Cardiac muscle cell (in vitro differentiated cells and primary cell): ENCODE measurements at places on chromosomes 4 and X. TPM values are rescaled to one million over a fixed set of nuclear protein-coding genes. Genes with fewer than 3 reads are reported as not detected.

The TLL1 gene
- total RNA-seq: 0.04 and 0.06 TPM in 2 replicates

The SORBS2 gene
- 318 and 453 TPM in 2 replicates for total RNA-seq

The PHOX2B gene
- not detected in 2 replicates for total RNA-seq

The ATP8A1 gene
- total RNA-seq: 21.1 and 22.7 TPM in 2 replicates

The RRH gene
- total RNA-seq: not detected in 2 replicates

The DUSP21 gene
- total RNA-seq: not detected in 2 replicates

- peak overlapping the region; percentile 31 for H3K4me3 ChIP-seq
- H3K36me3 ChIP-seq: no peaks in the 10 kb centered on the region
- H3K27ac ChIP-seq: peak overlapping the region; percentile 87
- no peaks in the 10 kb centered on the region for H3K27me3 ChIP-seq
- DNase-seq: peak; percentile 67
Measured at GRCh38 chr4:8435656-8436121, 4.8 kb downstream of the ACOX3 start.

DNA sequence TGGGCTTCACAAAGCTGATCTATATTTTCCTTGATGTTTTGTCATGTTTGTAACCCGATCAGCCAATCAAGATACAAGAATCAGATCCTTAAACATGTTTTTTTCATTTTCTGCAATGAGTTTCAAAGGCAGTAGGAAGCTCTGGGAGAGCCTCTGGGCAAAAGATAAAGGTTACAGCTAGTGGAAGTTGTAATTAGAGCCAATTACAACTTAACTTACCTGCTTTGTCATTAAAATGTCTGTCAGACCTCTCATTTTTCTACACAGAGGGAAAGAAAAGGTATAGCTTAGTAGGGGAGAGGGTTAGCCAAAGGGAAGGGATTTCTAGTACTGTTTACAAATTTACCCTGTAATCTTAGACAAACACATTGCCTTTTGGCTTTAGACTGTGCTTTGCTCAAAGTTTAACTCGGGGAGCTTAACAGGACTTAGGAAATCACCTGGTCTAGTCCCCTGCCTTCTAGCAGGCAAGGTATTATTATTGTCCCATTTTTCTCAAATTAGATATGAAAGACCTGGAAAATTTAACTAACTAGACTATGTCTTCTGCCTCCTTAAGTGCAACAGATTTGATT lies 55.8 kb downstream of the FGF16 start:
- H3K36me3 ChIP-seq: peaks cover 8% of the 10 kb centered on the region
- no peaks in the 10 kb centered on the region for H3K27me3 ChIP-seq
- H3K4me1 ChIP-seq: no peaks in the 10 kb centered on the region
- H3K4me3 ChIP-seq: no peak overlapping the region

DNA sequence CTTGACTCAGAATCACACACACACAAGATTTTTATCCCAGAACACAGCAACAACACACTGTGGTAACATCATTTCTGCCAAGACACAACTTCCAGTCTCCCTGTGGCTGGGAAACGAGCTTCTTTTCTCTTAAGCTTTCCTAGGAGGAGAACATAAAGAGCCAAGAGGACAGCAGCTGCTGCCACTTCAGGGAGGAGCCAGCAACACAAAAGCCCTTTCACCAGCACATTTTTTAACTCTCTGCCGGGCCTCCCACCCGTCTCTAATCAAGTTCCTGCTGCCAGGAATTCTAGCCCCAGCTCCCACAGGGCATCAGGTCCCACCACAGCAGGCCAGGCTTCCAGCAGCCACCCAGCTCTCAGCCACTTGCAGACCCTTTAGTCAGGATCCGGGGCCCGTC lies 22.4 kb downstream of the FAT1 start:
- H3K27ac ChIP-seq: peak overlapping the region; percentile 87
- H3K4me1 ChIP-seq: peaks cover 31% of the 10 kb centered on the region
- H3K4me3 ChIP-seq: no peak overlapping the region
- no peaks in the 10 kb centered on the region for H3K36me3 ChIP-seq
- no peaks in the 10 kb centered on the region for H3K27me3 ChIP-seq

- peak; percentile 38 for DNase-seq
- no peak overlapping the region for H3K4me3 ChIP-seq
- H3K4me1 ChIP-seq: no peaks in the 10 kb centered on the region
- H3K36me3 ChIP-seq: no peaks in the 10 kb centered on the region
- H3K27me3 ChIP-seq: no peaks in the 10 kb centered on the region
Measured at GRCh38 chr4:162782778-162783525, 383.7 kb downstream of the NAF1 start.

- no peak overlapping the region for H3K27ac ChIP-seq
- H3K27me3 ChIP-seq: no peaks in the 10 kb centered on the region
Measured at GRCh38 chrX:56812515-56813105, 83.6 kb downstream of the NBDY start.

DNA sequence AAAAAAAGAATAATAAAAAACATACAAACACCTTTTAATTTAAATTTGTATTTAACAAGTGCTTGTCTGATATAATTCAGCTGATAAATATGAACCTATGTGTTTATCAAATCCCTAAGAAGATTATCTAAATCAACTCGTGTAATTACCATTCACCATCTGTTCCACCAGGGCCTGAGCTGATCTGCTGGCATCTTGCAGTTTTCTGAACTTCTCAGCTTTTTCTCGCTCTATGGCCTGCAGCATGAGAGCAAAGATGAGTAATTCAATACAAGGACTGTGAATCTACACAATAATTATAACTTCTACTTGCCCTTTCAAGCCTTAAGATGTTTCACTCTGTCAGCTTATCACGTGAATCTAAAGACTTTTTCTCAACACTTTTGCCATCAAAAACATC lies 709.7 kb downstream of the DMD start:
- no peak overlapping the region for H3K4me3 ChIP-seq
- H3K4me1 ChIP-seq: no peaks in the 10 kb centered on the region
- no peak for DNase-seq
- H3K27me3 ChIP-seq: no peaks in the 10 kb centered on the region
- no peaks in the 10 kb centered on the region for H3K36me3 ChIP-seq

DNA sequence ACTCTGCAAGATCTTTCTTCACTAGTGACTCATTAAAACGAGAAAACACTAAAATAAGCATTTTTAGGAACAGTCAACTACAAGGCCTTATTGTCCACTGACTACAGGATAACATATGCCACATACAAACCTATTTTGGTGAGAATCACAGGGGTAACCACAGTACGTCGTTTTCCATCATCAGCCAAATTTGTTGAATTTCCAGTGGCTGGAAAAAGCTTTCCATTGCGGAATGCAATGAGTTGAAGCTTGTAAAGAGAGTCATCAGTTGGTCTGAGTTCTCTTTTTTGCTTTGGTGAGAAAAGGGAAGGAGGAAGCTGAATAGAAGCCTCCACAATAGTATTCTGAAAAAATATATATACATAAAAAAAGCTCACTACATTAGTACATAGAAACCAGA lies 102.4 kb downstream of the ADGRA3 start:
- H3K4me3 ChIP-seq: no peak overlapping the region
- H3K27ac ChIP-seq: no peak overlapping the region
- H3K36me3 ChIP-seq: peaks cover 10% of the 10 kb centered on the region
- H3K27me3 ChIP-seq: no peaks in the 10 kb centered on the region

DNA sequence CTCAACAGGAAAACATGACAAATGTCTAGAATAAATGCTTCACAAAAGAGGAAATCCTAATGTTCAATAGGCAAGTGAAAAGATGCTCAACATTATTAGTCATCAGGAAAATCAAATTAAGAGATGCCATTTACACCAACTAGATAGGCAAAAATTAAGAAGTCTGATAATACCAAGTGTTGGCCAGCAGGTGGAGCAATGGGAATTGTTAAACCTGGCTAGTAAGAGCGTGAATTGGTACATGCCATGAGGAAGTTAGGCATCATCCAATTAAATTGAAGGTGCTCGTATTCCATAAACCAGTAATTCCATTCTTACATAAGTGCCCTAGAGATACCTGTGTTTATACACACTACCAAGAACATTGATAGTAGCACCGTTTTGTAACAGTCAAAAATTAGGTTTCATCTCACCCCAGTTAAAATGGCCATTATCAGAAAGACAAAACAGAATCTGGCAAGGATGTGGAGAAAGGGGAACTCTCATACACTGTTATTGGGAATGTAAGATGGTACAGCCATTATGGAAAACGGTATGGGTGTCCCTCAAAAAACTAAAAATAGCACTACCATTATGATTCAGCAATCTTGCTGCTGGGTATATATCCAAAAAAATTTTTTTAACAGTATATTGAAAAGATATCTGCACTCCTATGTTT lies 14.0 kb upstream of the ZCCHC18 start:
- H3K4me3 ChIP-seq: no peak overlapping the region
- H3K4me1 ChIP-seq: no peaks in the 10 kb centered on the region
- peaks cover 7% of the 10 kb centered on the region for H3K27me3 ChIP-seq
- H3K36me3 ChIP-seq: no peaks in the 10 kb centered on the region

GRCh38 chrX:9569876-9570301 lies 105.0 kb downstream of the TBL1X start:
- no peak overlapping the region for H3K27ac ChIP-seq
- no peaks in the 10 kb centered on the region for H3K36me3 ChIP-seq
- H3K27me3 ChIP-seq: no peaks in the 10 kb centered on the region
- peak; percentile 71 for DNase-seq

- H3K36me3 ChIP-seq: no peaks in the 10 kb centered on the region
- no peak overlapping the region for H3K4me3 ChIP-seq
- no peaks in the 10 kb centered on the region for H3K27me3 ChIP-seq
- peak; percentile 23 for DNase-seq
Measured at GRCh38 chr4:118917582-118917981, 28.9 kb downstream of the SYNPO2 start.

DNA sequence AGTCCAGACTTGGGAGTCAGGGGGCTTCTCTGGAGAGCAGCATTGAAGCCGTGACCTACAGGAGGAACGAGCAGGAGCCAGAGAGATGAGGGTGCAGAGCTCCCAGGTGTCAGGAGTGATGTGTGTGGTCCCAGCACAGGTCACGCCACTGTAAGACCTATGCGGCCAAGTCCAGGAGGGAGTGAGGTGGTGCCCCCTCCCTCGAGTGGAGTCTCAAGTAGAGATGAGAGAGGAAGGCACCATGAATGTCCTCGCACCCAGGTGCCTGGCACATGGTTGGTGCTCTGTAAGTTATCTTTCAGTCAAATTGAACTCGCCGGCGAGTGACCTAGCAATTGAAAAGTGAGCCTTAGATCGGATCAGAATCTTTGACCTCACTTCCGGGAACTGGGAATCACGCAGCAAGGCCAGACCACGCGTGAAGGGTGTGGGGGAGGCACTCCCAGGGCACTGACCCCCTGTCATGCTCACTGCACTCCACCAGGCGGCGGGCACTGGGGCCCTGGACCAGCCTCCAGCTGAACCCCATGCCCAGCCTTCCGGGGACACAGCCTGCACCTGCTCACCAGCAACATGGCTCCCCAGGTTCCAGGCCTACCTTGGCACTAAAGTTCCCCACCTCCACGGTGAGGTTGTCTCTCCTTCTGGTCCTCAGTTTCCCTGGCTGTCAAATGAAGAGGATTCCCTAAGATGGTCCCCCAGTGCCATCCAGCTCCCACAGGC lies 127.4 kb downstream of the HMX1 start:
- H3K4me1 ChIP-seq: no peaks in the 10 kb centered on the region
- no peaks in the 10 kb centered on the region for H3K36me3 ChIP-seq
- no peak for DNase-seq
- no peak overlapping the region for H3K4me3 ChIP-seq

DNA sequence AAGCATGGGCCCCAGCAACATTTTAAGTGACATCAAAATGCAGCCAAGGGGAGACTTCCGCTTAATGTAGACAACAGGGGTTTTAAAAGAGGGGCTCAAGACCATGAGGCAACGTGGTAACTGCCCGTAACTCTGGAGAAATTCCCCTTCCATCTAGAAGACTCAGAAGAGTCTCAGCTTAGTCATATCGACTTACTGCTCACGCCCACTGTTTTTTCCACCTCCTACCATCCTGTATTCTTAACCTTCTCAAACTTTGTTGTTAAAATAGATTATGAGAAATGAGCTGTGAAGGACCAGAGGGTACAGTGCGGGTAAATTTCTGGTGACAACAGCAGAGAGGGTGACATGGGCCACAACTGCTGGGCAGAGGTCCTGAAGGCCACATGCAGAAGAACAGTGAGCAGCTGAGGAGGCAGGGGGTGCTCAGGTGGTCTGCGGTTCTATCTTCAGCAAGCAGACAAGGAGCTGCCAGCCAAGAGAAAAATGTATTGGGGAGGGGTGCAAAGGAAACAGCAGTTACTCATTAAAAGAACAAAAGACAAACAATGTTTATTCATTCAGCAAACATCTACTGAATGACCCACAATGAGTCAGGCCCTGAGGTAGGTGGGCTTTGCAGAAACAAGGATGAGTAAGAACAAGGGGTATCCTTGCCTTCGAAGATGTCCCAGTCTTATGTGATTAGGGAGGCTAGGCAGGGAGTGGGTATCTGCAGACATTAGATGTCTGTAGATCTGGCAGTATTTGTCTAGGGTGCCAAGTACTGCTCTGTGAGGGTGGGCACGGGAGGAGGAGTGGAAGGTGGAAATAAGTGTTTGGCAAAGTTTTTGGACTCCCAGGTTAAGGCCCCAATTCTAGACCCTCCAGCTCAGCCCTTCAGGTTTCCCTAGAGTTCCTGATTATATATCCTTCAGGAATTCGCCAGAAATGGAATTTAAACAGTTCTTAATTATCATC lies 175.3 kb downstream of the TSPAN5 start:
- H3K27me3 ChIP-seq: no peaks in the 10 kb centered on the region
- H3K4me1 ChIP-seq: no peaks in the 10 kb centered on the region
- no peak for DNase-seq

- no peak overlapping the region for H3K27ac ChIP-seq
- no peaks in the 10 kb centered on the region for H3K27me3 ChIP-seq
- no peaks in the 10 kb centered on the region for H3K4me1 ChIP-seq
- H3K4me3 ChIP-seq: peak overlapping the region; percentile 56
Measured at GRCh38 chr4:5707778-5708448, 446 bp downstream of the EVC2 start.

- H3K27me3 ChIP-seq: no peaks in the 10 kb centered on the region
- H3K4me1 ChIP-seq: no peaks in the 10 kb centered on the region
- H3K4me3 ChIP-seq: no peak overlapping the region
- no peak overlapping the region for H3K27ac ChIP-seq
- peaks cover 26% of the 10 kb centered on the region for H3K36me3 ChIP-seq
Measured at GRCh38 chr4:86791126-86791525, 58.1 kb downstream of the SLC10A6 start.

- peak; percentile 84 for DNase-seq
- H3K36me3 ChIP-seq: peaks cover 5% of the 10 kb centered on the region
- no peak overlapping the region for H3K27ac ChIP-seq
Measured at GRCh38 chr4:102789317-102789717, 28.5 kb upstream of the MANBA start.

- H3K27ac ChIP-seq: no peak overlapping the region
- no peaks in the 10 kb centered on the region for H3K4me1 ChIP-seq
- no peaks in the 10 kb centered on the region for H3K36me3 ChIP-seq
- no peaks in the 10 kb centered on the region for H3K27me3 ChIP-seq
- H3K4me3 ChIP-seq: no peak overlapping the region
Measured at GRCh38 chr4:77959566-77960338, 97.1 kb downstream of the MRPL1 start.

DNA sequence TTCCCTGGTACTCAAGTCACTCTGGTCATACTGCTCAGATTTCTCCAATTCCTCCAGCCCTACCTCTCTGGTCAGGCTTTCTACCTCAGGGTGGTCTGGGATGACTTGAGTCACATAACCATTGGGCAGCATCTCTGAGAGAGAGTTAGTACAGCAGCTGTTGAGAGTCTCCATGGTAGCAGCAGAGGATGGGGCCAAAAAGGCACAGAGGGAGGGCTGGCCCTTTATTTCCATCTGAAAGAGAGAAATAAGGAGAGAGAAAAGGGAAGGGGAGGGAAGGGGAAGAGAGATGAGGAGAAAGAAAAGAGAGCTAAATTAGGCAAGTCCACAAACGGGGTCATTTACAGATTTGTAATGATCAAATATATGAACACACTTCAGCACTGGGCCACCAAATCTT lies 149.1 kb upstream of the ARHGEF9 start:
- DNase-seq: no peak
- no peak overlapping the region for H3K27ac ChIP-seq
- no peak overlapping the region for H3K4me3 ChIP-seq
